NCI-H524 (cell line): ENCODE measurements at places on chromosomes 1 and 21.

GRCh38 chr1:52836035-52836434, 6.5 kb upstream of the ZYG11A start:
- DNase-seq = no peak

DNA sequence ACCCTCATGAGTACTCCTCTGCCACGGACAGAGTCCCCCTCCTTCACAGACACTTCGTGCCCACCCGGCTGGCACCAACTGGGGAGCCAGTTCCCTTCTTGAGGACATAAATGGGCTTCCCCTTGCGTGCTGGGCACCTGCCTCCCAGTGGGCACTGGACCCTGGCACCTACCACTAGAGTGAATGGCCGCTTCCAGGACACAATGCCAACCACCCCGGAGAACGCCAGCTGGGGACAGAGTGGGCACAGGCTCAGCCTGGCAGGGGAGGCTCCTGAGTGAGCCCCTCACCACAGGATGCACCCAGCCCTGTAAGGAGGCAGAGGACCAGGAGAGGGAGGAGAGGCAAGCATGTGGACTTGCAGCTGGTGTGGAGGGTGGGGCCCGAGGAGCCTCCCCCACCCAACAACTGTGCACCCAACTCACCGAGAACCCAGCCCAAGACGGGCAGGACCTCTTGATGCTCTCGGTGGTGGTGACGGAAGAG, 1.0 kb downstream of the ENTREP3 start:
- no peak for DNase-seq

DNA sequence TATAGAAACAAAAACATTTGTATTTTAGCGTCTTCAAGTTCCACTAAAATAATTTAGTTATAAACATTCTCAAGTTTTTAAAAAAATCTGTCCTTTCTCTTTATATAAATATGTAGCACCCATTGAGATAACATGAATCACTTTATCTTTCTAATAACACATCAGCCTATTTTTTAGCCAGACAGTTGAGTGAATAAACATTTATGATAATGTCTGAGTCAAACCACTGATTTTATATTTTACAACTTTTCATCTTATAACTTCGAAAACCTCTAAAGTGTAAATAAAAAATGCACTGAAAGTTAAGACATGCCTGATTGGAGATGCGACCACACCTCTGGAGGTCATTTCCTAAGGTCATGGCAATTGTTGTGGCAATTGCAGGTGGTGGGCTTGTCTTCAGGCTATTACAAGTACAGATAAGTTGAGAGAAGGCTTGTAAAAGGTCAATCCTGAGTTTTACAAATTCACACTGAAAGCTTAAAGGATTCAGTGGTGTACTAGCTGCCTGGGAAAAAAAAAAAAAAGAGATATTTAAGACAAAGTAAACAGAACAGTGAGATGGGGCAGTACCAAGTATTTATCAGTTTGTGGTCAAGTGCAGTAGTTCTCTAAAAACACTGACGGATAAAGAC, 67.0 kb downstream of the INTS7 start:
- DNase-seq = no peak

GRCh38 chr1:145719230-145720079, at the start of gene CD160:
Gene CD160, plus strand, starts transcription at chr1:145719499. Its CDS starts 8,829 bp downstream, at chr1:145728328.
- no peak for DNase-seq

DNA sequence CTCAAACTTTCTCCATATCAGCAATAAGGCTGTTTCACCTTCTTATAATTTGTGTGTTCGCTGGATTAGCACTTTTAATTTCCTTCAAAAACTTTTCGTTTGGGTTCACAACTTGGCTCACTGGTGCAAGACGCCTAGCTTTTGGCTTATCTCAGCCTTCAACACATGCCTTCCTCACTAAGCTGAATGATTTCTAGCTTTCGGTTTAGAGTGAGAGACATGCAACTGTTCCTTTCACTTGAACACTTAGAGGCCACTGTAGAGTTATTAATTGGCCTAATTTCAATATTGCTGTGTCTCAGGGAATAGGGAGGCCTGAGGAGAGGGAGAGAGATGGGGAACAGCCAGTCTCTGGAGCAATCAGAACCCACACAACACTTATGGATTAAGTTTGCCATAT, 41.2 kb upstream of the IFNLR1 start:
- DNase-seq = no peak

GRCh38 chr1:56188221-56188620, 391.1 kb downstream of the PLPP3 start:
- no peak for DNase-seq

DNA sequence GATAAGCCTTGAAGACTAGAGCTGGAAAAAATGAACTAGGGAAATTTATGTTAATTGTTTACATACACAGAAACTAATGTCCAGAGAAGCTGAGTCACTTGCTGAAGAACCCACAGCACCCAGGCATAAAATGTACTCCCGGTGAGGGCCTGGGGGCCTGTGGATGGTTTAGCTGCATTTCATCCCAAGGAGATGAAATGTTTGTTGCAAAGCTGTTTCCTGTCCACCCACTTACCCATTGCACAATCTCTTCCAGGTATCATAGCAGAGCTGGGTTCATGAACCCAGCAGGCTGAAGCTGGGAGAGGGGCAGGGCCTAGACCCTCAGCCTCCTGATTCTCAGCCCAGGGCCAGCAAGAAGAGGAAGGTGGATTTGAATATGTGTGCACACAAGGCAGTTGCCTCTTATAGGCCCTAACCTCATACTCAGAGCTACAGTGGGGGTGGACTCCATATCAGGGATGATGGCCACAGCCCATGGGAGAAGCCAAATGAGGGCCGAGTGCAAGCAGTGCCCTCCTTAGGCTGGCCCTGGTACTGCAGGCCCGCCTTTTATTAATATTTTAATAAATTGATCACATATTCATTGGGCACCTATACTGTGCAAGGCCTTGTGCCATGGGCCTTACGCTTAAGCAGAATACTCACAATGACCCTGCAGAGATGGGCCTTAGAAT, 110.8 kb downstream of the LACTBL1 start:
- no peak for DNase-seq
